ENCODE measurements at places on chromosomes 3 and 15.

GRCh38 chr3:27025718-27026117 lies 343.5 kb downstream of the NEK10 start:
- no peak for DNase-seq

DNA sequence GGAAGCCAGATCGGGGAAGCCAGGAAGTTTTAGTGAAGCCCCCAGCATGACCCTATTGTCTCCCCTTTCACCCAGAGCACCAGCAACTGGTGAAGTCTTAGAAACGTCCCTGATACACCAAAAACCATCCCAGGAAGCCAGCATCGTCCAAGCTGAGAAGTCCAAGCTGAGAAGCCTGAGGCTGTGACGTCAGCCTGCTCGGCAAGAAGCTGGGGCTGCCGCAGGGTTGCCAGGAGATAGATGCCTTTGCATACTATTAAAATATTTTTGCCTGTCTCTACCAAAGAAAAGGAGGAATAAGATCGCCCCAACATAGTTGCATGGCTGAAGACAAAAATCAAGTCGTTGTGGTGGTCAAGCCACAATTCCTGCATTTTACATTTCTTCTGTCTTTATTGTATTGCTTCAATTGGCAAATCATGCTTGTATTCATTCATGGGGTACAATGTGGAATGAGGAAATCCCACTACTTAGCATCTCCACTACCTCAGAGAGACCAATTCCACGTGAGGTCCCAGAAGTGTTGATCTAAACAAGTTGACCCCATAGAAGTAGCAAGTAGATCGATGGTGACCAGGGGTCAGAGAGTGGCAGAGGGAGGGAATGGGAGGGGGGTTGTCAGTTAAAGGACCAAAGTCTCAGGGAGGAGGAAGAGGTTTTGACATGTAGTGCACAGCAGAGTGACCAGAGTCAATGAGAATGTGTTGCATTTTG lies 19.6 kb upstream of the EMC3 start:
- DNase-seq = no peak

DNA sequence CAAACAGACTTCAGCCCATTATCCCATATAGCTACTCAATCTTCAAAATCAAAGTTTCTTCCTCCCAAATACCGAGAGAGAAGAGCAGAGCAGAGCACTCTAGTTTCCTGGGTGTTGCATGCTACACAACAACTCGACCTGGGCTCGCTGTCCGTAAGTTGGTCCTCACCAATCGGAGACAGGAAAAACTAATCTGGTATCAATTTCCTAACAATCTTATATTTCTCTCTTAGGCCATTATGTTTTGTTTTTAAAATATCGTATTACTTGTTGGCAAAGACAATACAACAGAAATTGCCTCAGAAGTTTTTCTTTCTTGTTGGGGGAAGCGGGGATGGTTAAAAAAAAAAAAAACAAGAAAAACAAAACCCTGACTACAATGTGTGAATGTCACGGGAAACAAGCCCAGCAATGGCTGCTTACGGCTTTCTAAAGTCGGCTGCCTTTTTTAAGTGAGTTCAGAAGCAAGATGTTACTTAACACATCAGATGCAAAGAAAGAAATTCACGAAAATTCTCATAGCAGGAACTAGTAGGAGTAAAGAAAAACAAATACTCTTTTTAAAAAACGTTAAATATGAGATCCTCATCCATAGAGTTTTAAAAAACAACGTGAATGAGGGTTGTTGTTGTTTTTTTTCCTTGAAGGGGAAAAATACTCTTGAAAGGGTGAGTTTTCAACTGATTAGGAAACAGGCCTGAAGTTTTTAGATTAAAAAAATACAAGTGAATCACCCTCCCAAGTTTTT lies 1.9 kb downstream of the VGLL4 start:
- no peak for DNase-seq

GRCh38 chr15:98838387-98839259 lies 169.0 kb downstream of the PGPEP1L start:
- DNase-seq = no peak

DNA sequence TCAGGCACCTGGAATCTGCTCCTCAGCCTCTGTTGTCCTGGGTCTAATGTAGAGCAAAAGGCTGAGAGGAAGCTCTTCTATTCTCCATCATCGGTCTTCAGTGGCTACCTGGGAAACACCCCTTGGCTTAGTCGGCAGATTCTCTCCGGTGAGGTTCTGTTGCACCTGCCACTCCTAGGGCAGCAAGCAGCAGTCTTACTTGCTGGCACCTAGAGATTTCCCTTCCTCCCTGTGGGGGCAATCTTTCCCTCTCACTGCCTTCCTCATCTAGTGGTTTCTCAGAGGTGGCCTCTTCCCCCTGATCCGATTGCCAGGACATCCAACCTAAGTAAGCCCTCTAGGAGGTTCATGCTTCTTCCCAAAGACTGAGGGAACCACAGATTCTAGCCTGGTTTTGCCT lies 60.8 kb downstream of the PLS1 start:
- DNase-seq = no peak

DNA sequence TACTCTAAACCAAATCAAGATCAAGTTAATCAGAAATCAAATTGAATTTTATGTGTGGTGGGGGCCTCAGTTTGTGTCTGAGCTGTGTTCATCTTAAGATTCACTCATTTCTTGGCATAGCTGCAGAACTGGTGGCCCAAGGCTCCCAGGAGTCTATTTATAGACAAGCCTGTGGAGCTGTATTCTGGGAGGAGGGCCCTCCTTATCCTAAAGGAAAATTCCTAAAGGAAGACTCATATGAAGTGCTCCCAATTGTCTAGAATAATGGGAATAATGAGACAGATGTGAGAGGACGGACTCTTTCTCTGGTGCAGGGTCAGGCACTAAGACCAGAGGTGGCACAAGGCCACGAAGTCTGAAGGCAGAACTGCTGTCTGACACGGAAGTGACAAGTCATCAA lies 38.9 kb downstream of the C3orf85 start:
- no peak for DNase-seq

- no peak for DNase-seq
Measured at GRCh38 chr3:187747506-187747905, 2.2 kb upstream of the BCL6 start.

- no peak for DNase-seq
Measured at GRCh38 chr15:61483599-61483998, 254.5 kb upstream of the RORA start.

- no peak for DNase-seq
Measured at GRCh38 chr3:49745986-49746385, 22.2 kb upstream of the GMPPB start.

GRCh38 chr3:118683636-118684035 lies 351.0 kb downstream of the IGSF11 start:
- no peak for DNase-seq

GRCh38 chr3:173301647-173302046 lies 95.9 kb upstream of the NLGN1 start:
- DNase-seq = no peak

- DNase-seq = no peak
Measured at GRCh38 chr3:127549826-127550467, 40.6 kb downstream of the TPRA1 start.

DNA sequence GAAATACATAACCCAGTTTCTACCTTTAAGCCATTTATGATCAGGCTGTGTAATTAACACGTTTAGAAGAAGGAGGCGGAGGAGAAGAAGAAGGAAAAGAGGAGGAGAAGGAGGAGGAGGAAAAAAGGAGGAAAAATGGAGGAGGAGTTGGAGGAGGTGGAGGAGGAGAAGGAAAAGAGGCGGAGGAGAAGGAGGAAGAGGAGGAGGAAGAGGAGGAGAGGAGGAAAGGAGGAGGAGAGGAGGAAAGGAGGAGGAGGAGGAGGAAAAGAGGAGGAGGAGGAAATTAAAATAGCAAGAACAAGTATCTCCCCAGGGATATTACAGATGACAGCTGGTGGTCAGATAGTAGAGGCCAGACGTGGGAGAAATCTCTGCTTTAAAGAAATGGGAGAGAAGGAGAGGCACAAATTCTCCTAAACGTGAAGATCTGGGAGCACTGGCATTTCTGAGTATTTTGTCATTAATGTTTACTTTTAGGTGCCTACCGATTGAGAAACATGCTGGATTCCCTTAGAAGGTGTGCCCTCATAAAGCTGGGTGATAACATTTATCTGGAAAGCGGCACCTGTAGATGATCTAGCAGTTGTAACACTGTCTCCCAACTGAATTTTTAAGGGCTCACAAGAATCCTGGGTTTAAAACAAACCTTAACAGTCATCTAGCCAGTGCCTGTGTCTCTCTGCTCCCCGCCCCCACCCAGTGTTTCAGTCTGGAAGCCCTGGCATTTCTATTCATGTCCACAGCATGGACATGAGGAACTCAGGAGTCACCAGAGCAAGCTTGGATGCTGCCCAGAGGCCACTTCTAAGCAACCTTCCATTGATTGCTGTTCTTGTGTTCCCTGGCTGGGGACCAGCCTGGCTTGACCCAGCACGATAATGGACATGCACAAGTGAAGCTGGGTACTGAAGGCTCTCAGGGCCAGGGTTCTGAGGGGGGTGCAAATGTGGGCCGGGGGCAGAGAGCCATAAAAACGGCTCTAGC lies 75.2 kb downstream of the CHRNA7 start:
- no peak for DNase-seq

GRCh38 chr3:150367757-150368156 lies 40.3 kb upstream of the TSC22D2 start:
- DNase-seq = no peak

DNA sequence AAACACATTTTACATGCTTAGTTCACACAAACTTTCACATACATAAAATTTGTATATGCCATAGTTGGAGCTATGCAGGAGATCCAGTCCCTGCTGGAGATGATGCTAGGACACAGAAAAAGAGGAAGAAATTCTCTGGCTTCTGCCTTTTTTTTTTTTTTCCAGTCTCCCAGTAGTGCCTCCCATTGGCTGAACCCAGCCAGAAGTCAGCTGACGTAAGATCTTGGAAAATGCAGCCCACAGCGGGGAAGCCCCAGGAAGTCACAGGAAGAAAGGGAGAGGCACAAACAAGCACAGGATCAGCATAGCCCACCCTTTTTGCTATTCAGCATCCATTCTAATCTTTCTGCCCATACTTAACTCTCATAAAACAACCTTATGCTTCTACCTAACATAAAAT lies 38.5 kb downstream of the SCN11A start:
- DNase-seq = no peak

- DNase-seq = no peak
Measured at GRCh38 chr15:98433856-98434255, 214.5 kb upstream of the IGF1R start.

- no peak for DNase-seq
Measured at GRCh38 chr3:14691719-14692118, 16.8 kb downstream of the C3orf20 start.

DNA sequence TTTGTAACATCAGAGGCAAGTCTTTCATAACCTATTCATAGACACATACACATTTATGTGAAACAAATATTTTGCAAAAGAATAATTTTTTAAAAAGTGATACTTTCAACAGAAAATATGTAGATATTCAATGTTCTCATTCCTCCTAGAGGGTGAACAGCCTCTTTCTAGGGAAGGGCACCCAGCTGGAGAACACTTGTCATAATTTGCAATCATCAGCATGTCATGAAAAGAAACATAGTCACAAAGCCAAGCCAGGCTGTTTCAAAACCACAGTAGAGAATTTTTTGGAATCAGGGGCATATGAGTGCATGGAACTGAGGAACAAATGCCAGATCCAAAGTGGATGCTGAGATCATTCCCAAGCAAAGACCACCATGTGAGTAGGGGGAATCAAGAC lies 406.9 kb upstream of the ADAMTS9 start:
- no peak for DNase-seq

DNA sequence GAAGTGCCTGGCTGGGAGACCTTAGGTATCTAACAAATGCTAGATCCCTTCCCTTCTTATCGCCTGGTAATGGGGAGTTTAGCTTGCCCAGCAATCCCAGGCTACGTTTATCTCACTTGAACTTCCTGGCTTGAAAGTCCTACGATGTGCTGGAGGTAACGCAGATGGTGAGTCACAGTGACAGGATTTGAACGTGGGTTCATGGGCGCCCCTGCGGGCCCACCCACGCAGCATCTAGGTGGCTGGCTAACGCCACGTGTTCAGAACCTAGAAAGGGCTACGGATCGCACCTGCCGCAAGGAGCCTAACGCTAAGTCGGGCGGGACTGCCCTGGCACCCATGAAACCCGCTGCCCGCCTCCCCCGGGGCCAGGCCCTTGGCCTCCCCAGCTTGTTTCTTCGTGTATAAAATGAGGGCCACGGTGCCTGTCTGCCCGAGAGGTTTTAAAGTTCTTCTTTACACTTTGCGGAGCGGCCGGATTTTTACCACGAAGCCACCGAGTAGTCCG lies 600 bp upstream of the USP3 start:
- DNase-seq = peak; percentile 90

DNA sequence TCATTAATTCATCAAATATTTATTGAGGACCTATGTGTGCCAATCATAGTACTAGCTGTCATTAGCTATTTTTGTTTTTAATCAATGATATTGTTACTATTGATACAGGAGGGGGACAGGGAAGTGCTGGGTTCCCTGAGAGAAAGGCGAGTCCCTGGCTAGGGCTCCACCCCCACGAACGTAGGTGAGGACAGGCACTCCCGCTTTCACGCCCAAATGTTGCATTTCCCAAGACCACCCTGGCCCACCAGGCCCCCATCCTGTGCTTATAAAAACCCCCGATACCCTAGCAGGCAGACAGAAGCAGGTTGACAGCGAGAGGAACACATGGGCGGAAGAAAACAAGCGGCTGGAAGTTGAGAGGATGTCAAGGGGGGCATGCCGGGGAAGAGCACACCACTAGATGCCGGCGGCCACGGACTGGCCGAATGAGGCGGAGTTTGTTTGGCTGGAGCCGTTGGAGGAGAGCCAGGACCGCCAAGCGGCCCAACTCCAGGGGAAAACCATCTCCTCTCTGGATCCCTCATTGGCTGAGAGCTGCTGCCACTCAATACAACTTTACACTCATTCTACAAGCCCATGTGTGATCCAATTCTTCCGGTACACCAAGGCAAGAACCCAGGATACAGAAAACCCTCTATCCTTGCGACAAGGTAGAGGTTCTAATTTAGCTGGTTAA lies 798.7 kb upstream of the SEMA6D start:
- DNase-seq = no peak

- no peak for DNase-seq
Measured at GRCh38 chr3:39207361-39208186, 15.2 kb upstream of the XIRP1 start.

GRCh38 chr15:88894819-88895767 lies at the start of gene HAPLN3:
Gene HAPLN3, minus strand, starts transcription at chr15:88895544. Its CDS starts 8,246 bp downstream, at chr15:88887298.
- peak; percentile 60 for DNase-seq

DNA sequence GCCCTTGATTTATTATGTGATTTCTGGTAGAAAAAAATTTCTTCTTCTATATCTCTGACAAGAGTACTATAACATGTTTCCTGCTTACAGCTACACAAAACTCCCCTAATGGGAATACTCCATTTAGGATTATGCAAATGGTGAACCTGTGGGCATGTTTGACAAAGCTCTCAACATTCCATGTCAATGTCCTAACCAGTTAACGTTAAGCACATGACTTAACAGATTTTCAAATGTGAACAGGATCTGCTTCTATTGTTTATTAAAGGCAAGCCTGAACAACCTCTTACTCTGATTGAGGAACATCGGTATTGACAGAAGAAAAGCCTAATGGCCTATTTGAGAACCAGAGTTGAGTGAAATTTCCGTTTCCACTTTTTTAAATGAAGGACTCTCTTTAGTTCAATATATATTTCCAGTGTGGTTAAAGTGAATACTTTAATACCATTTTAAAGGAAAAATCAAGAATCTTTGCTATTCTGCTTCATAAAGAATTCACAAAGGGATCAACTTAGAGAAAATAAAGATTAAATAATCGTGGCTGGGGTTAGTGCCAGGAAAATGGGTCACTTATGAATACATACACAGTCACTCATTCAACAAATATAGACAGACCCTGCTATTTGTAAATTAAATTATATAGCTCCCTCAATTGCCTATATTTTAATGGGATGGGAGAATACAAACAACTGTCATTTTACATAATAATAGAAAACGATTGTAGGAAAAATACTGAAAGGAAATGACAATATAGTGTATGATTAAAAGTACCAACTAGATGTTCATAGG lies 300.3 kb upstream of the CBLB start:
- DNase-seq = no peak

Measured in activated T-cell treated with anti-CD3 and anti-CD28 coated beads, Interleukin-2, amount 50 U/mL, for 4 hours (primary cell).